Heart left ventricle (tissue), 16 donors: ENCODE measurements at places on chromosomes 12 and 14. TPM values are rescaled to one million over a fixed set of nuclear protein-coding genes. Genes with fewer than 3 reads are reported as not detected.

BEGAIN gene
- 2.4 TPM for total RNA-seq

ZNF664 gene
- 59.8 TPM for total RNA-seq

- DNase-seq: no peak
Measured at GRCh38 chr12:78359520-78359919, 505.1 kb upstream of the SYT1 start.

NOVA1 gene
- total RNA-seq: 3.3 TPM
